Gastroesophageal sphincter (tissue), 4 donors: ENCODE measurements at places on chromosomes 5 and 9.

DNA sequence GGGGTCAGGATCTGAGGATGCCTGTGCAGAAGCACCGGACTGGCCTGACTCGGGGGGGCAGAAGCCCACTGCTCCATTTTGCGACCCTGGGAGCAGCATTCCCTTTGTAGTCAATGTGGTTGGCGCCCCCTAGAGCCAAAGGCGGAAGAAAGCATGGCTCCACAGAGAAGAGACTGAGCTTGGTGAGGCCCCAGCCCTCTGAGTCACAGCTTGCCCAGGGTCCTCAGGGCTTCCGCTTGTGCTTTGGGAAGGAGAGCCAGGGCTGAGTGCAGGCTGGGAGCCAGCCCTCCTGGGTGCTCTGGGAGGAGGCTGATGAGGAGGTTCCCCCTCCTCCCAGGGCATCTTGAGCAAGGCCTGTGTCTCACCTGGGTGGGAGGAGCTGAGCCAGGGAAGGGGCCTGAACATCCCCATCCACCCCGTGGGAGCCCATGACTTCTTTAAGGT, 5.5 kb upstream of the AQP3 start:
- peak; percentile 49 for ATAC-seq

- ATAC-seq = peak; percentile 48
These were observed 157.6 kb downstream of the TTC39B start for GRCh38 chr9:15149450-15149849.

DNA sequence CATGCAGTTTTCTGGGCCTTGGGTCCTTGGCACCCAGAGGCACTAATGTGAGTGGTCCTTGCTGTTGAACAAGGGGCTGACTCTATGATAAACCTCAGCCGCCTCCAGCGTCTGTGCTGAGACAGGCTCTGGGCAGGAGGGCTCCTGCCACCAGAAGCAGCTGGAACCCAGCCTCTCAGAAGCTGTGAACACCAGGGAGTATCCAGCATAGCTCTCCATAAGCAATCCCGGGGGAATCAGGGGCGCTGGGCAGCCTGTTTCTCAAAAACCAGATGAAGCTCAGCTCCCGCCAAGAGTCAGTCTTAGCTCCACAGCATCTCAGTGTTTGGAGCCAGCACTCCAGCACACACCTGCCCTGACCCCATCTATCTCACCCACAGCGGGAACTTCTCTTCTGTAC, 170.2 kb downstream of the HSPA4 start:
- no peak for ATAC-seq

DNA sequence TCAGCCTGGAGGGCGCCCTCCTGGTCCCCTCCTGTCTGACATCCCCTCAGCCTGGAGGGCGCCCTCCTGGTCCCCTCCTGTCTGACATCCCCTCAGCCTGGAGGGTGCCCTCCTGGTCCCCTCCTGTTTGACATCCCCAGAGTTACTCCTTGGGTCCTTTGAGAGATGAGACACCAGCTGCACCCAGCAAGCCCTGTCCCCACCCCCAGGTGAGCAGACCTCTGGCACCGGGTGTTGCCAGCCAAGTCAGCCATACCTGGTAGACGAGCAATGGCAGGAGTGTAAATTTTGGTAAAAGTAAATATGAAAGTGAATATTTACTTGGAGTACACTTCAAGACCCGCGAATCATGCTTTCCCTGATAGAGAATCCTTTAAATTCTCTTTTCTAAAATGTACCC, 25.4 kb downstream of the EXOC3 start:
- no peak for ATAC-seq

- ATAC-seq = no peak
These were observed 202.8 kb upstream of the TAS2R1 start for GRCh38 chr5:9832921-9833320.

GRCh38 chr5:58412932-58413331, 47.0 kb downstream of the PLK2 start:
- no peak for ATAC-seq

DNA sequence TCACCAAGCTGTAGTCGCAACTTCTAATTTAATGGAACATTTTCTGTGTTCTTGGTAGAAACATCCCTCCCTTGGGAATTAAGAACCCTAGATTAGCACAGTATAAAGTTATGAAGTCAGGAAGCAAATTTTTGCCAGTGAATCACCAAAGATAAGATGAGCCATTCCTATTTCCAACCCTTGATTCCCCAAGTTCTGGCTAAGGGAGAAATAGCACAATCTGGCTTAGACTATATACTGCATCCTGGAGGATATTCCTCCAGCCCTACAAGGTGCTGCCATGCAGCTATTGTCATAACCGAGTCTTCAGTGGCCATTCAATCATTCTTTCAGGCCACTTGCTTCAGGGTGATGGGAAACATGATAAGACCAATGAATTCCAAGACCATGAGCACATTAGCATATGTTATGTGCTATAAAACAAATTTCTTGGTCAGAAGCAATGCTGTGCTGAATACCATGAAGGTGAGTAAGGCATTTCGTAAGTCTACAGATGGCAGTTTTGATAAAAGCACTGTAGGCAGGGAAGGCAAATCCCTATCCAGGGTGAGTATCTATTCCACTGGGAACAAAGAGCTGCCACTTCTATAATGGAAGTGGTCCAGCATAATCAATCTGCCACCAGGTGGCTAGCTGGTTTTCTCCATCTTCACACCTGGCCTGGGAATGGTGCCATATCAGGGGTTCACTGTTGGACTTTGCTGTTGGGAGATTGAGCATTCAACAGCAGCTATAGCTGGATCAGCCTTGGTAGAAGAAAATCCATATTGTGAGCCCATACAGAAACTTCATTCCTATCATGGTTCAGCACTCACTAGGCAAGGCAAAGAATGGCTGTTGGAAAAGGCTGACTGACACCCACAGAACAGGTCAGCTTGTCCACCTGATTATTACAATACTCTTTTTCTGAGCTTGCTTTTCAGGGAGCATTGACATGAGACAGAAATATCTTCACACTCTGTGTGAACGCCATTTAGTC, 19.6 kb upstream of the ARL15 start:
- no peak for ATAC-seq

DNA sequence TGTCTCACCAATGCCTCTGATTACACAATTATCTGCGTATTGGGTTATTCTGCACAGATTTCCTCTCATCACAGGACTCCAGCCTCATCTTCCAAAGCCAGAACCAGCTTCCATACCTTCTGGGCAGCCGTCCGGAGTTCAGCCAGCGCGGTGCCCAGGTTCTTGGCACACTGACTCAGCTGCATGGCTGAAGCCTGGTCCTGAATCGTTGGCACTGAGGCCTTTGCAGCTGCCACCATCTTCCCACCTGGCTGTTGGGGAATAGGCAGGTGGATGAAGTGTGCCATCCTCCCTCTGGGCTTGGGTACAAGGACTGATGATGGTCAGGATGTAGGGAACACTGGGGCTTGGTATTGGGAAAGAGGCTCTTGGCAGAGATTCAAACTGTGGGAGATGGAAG, 17.9 kb downstream of the TLN1 start:
- no peak for ATAC-seq

GRCh38 chr5:27491047-27491446, 452.7 kb upstream of the CDH9 start:
- no peak for ATAC-seq

- ATAC-seq = no peak
These were observed 170.5 kb downstream of the NNT start for GRCh38 chr5:43773478-43773844.

DNA sequence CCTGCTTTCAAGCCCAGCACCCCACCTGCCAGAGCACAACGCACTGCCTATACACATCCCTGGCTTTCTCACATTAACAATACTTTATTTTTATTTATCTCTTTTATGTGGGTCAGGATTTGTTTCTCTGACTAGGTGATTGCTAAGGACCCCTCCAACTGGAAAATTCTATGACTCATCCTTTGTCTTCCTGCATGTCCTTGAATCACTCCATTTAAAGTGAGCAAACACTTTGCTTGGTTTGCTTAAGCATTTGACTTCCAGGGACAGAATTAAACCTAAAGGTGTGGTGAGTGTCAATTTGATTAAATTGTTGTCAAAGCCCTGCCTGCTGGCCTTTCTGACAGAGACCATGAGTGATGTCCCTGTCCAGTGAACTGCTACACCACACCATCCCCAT, 536.5 kb upstream of the BRINP1 start:
- no peak for ATAC-seq

DNA sequence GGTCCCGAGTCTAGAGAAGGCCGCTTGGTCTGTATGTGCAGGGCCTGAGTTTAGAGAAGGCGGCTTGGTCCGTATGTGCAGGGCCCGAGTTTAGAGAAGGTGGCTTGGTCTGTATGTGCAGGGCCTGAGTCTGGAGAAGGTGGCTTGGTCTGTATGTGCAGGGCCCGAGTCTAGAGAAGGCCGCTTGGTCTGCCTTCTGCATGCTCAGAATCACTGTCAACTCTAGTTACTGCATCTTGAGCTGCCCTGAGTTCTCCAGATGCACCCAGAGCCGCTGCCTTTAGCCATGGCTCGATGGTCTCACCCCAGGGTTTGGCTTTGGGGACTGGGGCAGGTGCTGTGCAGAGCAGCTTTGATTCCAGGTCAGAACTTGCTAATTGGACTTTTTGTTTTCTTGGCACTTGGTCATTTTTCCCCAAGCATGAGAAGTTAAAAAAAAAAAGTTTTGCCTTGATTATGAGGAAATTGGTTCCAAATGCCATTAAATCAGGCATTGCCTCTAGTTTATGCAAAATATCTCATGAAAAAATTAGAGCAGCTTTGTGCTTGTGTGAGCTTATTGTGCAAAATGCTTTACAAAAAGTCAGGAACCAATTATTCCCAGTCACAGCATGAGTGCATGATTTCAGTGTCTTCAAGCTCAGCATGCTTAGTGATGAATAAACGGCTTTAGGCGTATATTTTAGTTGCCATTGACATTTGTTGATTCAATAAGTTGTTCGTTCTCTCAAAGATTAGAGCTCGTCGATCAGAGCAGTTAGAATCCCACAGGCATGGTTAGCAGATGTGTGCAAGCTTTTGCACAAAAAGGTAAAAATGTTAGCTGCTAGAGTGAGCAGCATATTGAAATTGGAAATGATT, 25.4 kb upstream of the EXOC3 start:
- ATAC-seq = no peak

DNA sequence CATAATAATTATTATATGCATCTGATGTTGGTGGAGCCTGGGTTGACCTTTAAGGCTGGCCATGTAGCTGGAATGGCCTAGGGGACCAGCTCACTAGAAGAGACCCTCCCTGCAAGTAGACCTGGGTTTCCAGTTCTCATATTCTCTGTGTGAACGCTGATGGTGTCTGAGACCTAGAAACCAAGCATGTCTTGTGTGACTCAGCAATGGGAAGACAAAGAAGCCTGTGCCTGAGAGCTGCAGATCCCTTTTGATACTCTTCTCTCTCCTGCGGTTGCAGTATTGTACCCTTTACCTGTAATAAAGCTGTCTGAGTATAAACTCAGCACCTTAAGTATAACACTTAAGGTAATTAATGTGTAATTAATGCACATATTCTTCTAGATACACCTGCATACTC, 22.2 kb downstream of the C9orf152 start:
- ATAC-seq = no peak

- ATAC-seq = no peak
These were observed 43.2 kb upstream of the UGCG start for GRCh38 chr9:111853450-111853827.

GRCh38 chr5:43037636-43038495, 2.3 kb downstream of the ANXA2R start:
- no peak for ATAC-seq

DNA sequence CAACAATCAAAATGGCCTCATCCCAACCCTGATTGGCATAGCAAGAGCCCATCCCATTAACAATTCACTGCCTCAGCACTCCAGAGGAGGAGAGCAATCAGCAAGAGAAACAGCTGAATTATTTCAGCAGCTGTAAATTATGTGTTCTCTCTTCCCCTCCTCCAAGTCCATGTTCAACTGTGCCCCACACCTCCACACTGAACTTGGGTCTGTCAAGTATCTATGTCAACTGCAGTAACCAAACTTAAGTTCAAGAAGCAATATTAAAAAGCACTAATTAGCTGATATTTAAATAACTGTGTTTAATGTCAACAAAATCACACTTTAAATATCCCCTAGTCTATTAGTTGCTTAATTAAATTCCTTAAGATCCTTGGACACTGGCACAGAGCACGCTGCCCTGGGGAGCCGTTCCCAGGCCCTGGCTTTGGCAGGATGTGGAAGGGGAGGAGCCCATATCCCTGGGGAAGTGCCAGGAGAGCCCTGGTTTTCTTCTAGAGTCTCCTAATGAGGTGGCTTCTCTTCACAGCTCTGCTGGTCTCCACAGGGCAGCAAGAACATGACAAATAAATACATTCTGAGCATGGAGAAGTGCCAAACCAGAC, 50.6 kb downstream of the SIL1 start:
- peak; percentile 92 for ATAC-seq

- ATAC-seq = no peak
These were observed 157.9 kb upstream of the DMRT1 start for GRCh38 chr9:683509-684021.

GRCh38 chr5:139812323-139812722, 16.7 kb downstream of the PSD2 start:
- ATAC-seq = no peak

DNA sequence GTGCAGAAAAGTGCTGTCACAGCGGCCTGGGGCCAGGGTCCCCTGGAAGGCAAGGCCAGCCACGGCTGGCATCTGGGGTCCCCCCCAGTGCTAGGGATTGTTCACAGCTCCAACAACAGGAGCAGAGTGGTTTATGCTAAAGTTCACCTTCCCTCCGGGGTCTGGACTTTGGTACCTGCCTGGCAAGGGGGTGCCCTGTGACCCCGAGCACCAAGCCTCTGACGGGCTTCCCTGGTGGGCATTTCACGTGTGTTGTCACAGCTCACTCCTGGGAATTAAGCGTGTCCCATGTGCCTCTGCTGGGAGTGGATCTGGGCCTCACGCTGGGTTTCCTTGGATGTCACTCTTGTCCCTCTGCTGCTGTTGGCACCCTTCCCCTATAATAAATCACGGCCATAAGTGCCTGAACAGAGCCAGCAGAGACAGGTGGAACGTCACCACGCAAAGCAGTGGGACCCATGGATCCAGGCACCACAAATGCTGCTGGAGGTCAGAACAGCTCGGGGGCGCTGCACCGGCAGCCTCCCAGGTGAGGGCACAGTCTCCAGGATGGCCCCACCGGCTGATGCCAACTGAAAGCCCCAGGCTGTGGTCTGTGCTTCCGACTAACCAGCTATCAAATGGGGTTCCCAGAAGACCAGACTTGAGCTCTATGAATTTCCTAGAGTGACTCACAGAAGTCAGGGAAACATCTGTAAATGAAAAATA, 17.8 kb upstream of the ZDHHC11 start:
- no peak for ATAC-seq
